ENCODE measurements at places on chromosomes 5 and 9.

- DNase-seq: no peak
These were observed 830.4 kb downstream of the MAT2B start for GRCh38 chr5:164335837-164336236.

- no peak for DNase-seq
These were observed 13.4 kb downstream of the ELAVL2 start for GRCh38 chr9:23812673-23813072.

DNA sequence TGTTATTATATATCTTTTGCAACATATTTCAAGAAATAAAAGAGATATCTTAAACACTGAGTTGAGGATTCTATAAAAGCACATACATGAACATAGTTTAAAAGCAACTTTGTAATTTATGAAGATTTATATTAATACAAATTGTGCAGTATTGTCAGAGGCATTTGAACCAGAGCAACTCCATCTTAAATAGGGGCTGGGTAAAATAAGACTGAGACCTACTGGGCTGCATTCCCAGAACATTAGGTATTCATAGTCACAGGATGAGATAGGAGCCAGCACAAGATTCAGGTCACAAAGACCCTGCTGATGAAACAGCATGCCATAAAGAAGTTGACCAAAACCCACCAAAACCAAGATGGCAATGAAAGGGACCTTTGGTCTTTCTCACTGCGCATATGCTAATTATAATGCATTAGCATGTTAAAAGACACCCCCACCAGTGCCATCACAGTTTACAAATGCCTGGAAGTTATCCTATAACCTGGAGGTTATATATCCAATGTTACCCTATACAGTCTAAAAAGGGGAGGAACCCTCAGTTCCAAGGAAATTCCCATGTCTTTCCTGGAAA, 320.2 kb downstream of the FAM170A start:
- DNase-seq: no peak

GRCh38 chr9:122546196-122546595, 6.7 kb upstream of the OR1N2 start:
- no peak for DNase-seq

- DNase-seq: no peak
These were observed 331.9 kb downstream of the ADAMTS6 start for GRCh38 chr5:65149827-65150226.

GRCh38 chr5:75716715-75717081, 539 bp downstream of the POC5 start:
- no peak for DNase-seq

DNA sequence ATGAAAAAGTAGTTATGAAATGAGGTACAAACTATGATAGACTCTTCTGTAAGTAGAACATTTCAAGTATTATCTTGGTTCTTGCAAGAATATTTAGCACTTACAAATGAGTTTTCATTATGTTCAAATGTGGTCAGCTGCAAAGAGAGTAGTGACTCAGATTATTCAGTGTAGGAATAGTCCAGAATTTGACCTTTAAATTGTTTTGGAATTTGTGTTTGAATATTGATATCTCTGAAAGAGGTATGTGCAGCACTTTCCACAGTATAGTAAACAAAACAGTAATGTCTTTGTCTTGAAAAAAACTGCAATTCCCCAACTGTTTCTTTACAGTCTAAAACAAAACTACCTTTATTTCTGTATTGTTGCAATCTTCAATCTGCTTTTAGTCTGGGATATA, 56.1 kb downstream of the WDR70 start:
- DNase-seq: no peak

- no peak for DNase-seq
These were observed 98.9 kb upstream of the TAF11L2 start for GRCh38 chr5:17398866-17399835.
